ENCODE measurements at places on chromosomes 4 and X.

DNA sequence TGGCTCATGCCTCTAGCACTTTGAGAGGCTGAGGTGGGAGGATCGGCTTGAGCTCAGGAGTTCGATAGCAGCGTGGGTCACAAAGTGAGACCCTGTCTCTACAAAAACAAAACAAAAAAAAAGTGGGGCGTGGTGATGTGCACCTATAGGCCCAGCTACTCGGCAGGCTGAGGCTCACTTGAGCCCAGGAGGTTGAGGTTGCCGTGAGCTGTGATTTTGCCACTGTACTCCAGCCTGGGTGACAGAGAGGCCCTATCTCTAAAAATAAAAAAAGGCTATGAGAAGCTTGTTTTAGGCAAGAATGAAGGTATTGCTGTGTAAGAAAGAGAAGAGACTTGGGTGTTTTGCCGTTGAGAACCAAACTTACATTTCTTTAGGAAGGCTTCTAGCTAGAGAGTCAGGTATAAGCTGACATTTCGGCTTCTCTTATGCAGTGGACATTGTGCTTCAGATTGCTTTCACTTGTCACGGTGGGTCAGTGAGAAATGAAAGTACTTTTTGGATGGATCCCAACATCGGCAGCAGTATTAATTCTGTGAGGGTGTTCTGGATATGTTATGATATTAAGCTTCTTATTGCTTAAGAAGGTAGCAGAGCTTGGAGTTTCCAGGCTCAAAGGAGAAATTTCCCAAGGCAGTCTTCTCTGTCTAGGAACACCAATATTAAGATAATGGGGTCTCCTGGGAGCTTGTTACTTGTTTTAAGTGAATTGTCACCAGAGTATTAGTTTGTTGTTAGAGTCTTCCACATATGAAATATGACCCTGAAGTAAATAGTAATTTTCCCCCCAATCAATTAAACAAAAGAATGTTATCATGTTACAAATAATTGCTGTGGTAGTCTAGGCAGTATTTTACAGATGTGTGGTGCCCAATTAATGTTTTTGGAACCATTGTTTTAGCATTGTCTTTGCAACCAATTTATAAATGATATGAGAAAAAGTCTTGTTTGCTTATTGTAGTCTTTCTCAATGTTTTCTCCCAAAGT, 17.6 kb downstream of the TMEM131L start:
- DNase-seq: no peak

DNA sequence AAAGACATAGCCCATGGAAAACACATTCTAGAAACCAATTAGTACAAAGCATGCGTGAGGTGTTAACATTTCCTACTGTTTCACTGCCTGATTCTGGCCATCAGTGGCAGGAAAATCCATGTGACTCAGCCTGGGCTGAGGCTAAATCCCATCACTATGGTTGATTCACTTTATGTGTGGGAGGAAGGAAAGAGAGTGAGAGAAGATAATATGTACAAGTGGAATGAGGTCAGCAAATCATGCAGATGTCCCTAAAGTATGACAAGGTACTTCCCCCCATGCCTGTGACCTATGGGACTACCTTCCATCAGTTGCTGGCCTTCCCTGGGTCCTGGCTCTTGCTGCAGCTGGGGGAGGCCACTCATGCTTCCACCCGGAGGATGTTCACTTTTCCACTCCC, 64.2 kb upstream of the MAP3K15 start:
- DNase-seq: no peak

DNA sequence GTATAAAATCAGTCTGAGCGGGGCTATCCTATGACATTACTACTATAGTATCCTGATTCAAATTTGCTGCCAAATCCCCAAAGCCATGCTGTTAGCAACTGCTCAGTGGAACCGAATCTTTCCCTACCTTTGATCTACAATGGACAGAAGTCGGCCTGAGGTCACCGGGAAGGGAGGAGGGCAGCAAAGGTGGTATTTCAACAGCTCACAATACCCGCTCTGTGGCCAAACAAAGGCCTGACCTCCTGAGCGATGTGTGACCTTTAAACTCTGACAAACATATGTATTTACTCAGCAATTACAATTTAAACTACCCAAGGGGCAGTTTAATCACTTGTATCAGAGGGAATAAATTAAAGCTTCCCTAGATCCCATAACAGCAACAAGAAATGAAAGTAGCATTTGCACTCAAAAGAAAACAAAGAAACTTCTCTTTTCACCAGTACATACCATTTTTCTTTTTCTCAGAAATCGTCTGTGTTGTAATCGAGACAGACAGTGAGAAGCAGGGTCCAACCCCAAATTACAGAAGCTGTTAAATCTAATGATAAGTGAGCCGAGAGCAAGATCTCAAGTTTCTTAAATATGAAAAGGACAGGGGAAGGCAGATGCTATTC, 11.6 kb upstream of the TMEM128 start:
- DNase-seq: no peak

- no peak for DNase-seq
These were observed 3.1 kb downstream of the DCAF16 start for GRCh38 chr4:17807446-17807845.

DNA sequence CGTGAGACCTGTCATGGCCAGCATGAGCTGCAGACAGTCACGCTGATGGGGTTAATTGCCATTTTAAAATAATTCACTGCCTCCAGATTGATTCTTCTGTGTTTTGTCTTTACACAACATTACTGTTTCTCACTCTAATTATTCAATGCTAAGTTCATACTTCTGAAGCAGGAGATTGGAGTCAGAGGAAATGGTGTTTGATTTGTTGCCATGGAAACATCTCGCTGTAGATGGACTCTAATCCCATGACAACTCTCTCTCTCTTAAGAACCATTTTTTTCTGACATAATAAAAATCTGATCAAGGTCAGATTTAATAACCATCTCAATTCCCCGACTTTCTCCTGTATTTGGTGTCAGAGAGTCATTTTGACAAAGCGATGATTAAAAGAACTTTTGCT, 209.0 kb downstream of the IDS start:
- DNase-seq: no peak

DNA sequence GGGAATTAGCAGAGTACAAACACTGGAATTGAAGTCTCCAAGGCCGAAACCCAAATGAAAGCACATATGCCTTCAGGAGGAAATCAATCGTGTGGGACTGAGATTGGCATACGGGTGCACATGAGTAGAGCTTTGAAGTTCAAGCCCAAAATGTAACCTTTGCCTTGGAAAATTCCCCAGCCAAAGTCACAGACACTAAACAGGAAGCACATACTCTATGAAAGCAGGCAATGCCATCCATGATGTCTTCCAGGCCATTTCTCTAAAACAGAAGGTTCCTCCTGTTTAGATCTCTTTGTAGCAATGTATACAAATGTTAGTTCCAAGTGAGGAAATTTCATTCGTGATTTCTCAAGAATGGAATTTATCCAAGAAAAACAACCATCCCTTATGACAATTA, 162.5 kb downstream of the COL4A6 start:
- DNase-seq: no peak

- no peak for DNase-seq
These were observed 162.5 kb upstream of the AFF2 start for GRCh38 chrX:148337873-148338272.

DNA sequence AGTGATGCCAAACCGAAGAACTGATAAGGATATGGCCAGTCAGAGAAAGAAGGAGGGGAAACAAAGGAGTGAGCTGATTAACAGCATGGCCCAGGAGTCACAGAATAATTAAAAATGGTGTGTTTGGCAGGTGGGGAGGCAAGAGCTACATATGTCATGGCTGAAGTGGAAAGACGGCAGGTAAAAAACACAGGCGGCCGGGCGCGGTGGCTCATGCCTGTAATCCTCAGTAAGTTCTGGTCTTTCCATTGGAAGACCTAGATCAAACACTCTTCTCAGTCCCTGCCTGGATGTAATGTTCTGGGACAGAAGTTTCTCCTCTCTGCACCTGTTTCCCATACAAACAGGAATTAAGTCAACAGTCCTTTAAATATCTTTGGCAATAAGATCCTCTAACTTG, 503.9 kb downstream of the STIM2 start:
- DNase-seq: no peak

- DNase-seq: no peak
These were observed 35.1 kb downstream of the EPHA5 start for GRCh38 chr4:65635051-65635821.

- DNase-seq: no peak
These were observed 479.3 kb downstream of the IL1RAPL1 start for GRCh38 chrX:29066516-29066915.

GRCh38 chrX:49991758-49992157, 69.4 kb downstream of the CLCN5 start:
- no peak for DNase-seq

DNA sequence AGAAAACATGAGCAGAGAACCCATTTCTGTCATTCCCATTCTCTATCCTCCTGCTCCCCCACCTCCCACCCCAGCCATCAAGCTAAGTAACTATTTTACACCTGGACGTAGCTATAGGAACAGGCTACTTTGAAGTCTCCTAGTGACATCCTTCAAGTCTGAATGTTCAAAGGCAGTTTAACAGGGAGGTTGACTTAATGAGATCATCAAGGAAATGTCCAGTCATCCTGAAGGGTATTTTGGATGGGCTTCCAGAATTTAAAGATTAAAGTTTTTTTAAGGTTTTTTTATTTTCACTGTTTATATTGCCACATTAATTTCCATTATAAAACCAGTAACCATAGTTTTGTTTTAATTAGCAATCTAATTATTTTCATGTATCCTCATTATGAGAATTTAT, 41.1 kb downstream of the HPF1 start:
- no peak for DNase-seq

DNA sequence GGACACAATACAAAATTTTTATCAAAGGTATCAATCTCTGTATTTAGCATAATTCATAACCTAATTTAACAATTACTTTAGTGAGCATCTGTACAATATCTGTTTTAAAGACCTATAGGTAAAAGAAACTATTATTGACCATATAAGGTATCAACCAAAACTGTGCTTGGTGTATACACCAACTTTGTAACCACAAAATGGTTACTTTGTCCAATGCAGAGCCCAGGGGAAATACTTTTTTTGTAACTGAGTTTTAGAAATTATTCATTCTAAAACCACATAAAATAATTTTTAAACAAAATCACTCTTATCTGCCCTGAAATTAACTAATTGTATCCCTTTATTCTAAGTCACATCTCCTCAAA, 5.0 kb downstream of the CXXC4 start:
- DNase-seq: no peak
